ENCODE measurements at places on chromosomes 3 and 15. TPM values are rescaled to one million over a fixed set of nuclear protein-coding genes. Genes with fewer than 3 reads are reported as not detected.

GRCh38 chr3:112897791-112898190 lies 51.1 kb upstream of the CD200R1L start:
- no peak for DNase-seq
- no peak overlapping the region for H3K27ac ChIP-seq
- no peaks in the 10 kb centered on the region for H3K36me3 ChIP-seq
- no peaks in the 10 kb centered on the region for H3K27me3 ChIP-seq

- H3K27ac ChIP-seq, result no peak overlapping the region
- H3K4me1 ChIP-seq, result no peaks in the 10 kb centered on the region
These were observed 7.2 kb upstream of the STAC start for GRCh38 chr3:36373084-36373483.

DNA sequence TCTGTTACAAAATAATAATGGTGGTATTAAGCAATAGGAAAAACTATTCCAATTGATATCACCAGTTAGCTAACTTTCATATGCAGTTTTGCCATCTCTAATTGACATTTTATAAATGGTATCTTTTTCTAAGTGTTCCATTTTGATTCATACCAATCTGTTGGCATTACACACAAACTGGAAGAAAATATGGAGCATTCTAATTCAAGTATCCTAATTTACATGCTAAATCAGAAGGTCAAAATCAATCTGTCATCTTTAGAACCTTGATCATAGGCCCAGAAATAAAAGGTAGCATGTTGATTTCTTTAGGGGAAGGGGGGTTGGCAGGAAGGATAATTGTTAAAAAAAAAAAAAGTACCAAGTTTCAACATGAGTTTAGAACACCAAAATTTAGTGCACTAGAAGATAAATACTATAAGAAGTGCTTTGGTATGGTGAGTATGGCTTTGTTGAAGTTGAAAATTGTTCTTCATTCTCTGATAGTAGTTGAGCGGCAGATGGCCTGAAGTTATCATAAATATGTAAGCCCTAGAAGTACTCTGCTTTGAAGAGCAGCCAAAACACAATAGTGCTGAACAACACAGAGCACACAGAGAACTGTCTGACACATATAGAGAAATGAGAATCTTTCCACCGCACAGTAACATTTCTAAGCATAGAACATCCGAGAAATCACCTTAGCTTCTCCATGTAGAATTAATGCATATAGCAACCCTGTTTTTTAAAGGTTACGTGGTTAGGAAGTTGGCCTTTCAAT lies 130.1 kb downstream of the TAFA4 start:
- no peaks in the 10 kb centered on the region for H3K27me3 ChIP-seq
- DNase-seq, result no peak
- H3K4me1 ChIP-seq, result no peaks in the 10 kb centered on the region
- H3K27ac ChIP-seq, result no peak overlapping the region

- H3K36me3 ChIP-seq, result no peaks in the 10 kb centered on the region
- no peak for DNase-seq
- H3K27ac ChIP-seq, result no peak overlapping the region
- no peaks in the 10 kb centered on the region for H3K4me1 ChIP-seq
These were observed 32.3 kb downstream of the PAQR9 start for GRCh38 chr3:142931222-142931621.

GRCh38 chr3:20028905-20029331 lies 11.3 kb upstream of the KAT2B start:
- H3K27ac ChIP-seq, result no peak overlapping the region
- H3K4me1 ChIP-seq, result no peaks in the 10 kb centered on the region
- H3K36me3 ChIP-seq, result no peaks in the 10 kb centered on the region
- H3K4me3 ChIP-seq, result no peak overlapping the region
- H3K27me3 ChIP-seq, result no peaks in the 10 kb centered on the region
- no peak for DNase-seq

The MSL2 gene
- 110 TPM for total RNA-seq

The INSYN1 gene
- total RNA-seq, result not detected

DNA sequence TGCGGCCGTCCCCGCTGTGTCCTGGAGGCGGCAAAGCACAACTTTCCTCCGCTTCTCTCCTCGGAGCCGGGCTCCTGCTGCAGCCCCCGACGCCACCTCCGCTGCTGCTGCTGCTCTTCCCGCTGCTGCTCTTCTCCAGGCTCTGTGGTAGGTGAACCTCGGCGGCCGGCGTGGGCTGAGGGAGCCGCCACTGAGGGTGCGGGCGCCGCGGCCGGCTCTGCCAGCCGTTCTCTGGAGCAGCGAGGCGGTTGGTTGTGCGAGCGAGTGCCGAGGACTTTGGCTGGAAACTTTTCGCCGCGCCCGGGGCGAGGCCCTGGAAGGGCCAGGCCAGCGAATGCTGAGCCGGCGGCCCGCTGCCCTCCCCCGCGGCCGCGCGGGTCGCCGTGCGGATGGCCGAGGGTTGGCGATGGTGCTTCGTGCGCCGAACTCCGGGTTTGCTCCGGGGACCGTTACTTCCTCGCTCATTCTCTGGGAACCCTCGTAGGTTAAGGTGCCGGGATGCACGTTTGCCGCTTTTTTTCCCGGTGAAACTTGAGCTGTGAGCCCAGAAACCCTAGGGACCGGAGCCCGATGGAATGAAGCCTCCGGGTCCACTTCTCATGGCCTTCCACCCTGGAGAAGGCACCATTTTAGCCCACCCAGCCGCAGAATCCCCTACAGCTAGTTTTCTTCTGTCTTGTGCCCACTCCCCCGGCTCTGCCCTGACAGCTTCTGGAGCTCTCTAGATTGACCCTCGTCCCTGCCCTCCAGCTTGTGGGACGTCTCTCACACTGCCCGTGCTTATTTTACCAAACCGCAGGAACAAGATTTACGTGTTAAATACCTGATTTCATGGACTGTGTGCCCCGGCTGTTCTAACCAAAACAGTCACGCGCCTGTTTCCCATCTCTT lies 660 bp downstream of the NECTIN3 start:
- H3K36me3 ChIP-seq, result no peaks in the 10 kb centered on the region
- peaks cover 19% of the 10 kb centered on the region for H3K4me1 ChIP-seq
- peaks cover 31% of the 10 kb centered on the region for H3K27me3 ChIP-seq
- DNase-seq, result peak; percentile 53
- H3K27ac ChIP-seq, result no peak overlapping the region

GRCh38 chr15:58795825-58796224 lies 24.7 kb downstream of the MINDY2 start:
- peaks cover 2% of the 10 kb centered on the region for H3K4me1 ChIP-seq
- no peaks in the 10 kb centered on the region for H3K27me3 ChIP-seq
- no peaks in the 10 kb centered on the region for H3K36me3 ChIP-seq

DNA sequence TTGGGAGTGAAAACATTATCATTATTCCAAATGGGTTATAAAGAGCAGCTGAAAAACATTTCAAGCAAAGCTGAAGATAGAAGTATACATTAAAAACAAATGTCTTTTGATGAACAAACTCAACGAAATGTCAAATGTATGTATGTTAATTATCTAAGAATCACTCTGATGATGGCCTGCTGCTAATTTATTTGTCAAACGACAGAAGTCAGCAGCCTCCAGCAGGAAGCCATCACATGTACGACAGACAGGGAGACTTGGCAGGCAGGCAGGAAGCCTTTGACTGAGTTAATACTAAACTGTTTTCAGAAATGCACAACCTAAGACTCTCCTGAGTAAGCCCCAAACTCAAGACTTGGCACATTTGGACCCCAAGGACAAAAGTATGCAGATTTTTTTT lies 491.1 kb downstream of the ZNF385D start:
- H3K36me3 ChIP-seq, result no peaks in the 10 kb centered on the region
- no peaks in the 10 kb centered on the region for H3K27me3 ChIP-seq
- H3K4me3 ChIP-seq, result no peak overlapping the region

GRCh38 chr15:26572602-26573350 lies 200.1 kb downstream of the GABRB3 start:
- DNase-seq, result no peak
- H3K36me3 ChIP-seq, result no peaks in the 10 kb centered on the region

The SPTBN5 gene
- 4.1 TPM for total RNA-seq

- H3K27ac ChIP-seq, result no peak overlapping the region
- no peaks in the 10 kb centered on the region for H3K27me3 ChIP-seq
- peak; percentile 59 for DNase-seq
- H3K4me1 ChIP-seq, result no peaks in the 10 kb centered on the region
- H3K4me3 ChIP-seq, result no peak overlapping the region
These were observed 130.6 kb upstream of the FHIT start for GRCh38 chr3:61381745-61382392.

DNA sequence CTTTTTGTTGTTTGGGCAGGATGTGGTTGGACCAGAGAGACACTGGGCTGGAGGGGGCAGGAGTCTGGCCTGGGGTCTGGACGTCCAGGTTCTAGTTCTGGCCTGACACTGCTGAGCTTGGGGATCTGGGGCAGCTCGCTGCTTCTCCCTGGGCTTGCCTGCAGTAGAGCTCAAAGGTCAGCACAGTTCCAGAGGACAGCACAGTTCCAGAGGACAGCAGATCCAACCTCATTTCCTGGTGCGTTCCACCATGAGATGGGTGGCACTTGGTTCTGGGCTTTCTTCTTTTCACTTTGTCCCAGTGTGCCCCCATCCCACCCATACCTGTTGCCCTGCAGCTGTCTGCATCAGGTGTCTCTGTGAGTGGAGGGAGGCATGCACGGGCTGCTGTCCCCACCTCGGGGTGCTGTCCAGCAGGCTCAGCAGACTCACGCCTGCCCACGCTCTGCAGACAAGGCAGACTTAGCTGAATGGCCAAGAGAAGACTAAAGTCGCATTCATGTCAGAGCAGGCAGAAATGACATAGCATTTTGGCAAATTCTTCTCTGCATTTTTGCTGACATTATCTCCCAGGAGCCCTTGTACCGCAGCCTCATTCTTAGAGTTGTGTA lies 16.7 kb downstream of the CACNA2D3 start:
- no peaks in the 10 kb centered on the region for H3K27me3 ChIP-seq
- no peak overlapping the region for H3K4me3 ChIP-seq
- no peak overlapping the region for H3K27ac ChIP-seq
- H3K36me3 ChIP-seq, result no peaks in the 10 kb centered on the region
- no peak for DNase-seq
- no peaks in the 10 kb centered on the region for H3K4me1 ChIP-seq

- peaks cover 2% of the 10 kb centered on the region for H3K27me3 ChIP-seq
- H3K4me3 ChIP-seq, result no peak overlapping the region
- DNase-seq, result no peak
- no peak overlapping the region for H3K27ac ChIP-seq
- no peaks in the 10 kb centered on the region for H3K4me1 ChIP-seq
- H3K36me3 ChIP-seq, result no peaks in the 10 kb centered on the region
These were observed 13.5 kb downstream of the AHSG start for GRCh38 chr3:186626254-186626847.

The SLC12A8 gene
- 0.25 TPM for total RNA-seq

DNA sequence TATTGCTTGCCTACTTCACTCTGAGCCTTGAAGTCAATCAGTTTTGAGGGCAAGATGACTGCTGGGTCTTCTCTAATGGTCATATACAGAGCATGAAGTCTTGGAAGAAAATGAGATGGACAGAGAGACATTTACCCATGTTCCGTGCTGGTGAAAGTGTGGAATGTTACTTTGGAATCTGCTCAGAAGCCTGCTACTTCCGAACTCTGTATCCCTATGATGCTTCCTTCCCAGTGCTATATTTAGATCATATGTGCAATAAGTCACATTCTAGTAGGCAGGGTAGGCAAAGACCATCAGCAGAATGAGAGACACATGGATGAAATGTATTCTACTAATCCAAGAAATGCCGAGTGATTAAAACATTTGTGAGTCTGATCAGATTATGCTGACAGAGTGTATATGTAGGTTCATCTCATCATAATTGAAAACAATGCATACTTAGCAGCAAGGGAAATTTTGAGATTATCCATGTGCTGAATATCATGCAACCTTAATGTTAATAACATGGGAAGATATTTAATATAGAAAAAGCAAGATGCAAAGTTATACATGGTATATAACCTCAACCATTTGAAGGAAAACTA lies 60.5 kb downstream of the RAB7A start:
- DNase-seq, result no peak
- no peaks in the 10 kb centered on the region for H3K27me3 ChIP-seq
- no peaks in the 10 kb centered on the region for H3K36me3 ChIP-seq
- H3K4me1 ChIP-seq, result peaks cover 37% of the 10 kb centered on the region
- no peak overlapping the region for H3K27ac ChIP-seq

DNA sequence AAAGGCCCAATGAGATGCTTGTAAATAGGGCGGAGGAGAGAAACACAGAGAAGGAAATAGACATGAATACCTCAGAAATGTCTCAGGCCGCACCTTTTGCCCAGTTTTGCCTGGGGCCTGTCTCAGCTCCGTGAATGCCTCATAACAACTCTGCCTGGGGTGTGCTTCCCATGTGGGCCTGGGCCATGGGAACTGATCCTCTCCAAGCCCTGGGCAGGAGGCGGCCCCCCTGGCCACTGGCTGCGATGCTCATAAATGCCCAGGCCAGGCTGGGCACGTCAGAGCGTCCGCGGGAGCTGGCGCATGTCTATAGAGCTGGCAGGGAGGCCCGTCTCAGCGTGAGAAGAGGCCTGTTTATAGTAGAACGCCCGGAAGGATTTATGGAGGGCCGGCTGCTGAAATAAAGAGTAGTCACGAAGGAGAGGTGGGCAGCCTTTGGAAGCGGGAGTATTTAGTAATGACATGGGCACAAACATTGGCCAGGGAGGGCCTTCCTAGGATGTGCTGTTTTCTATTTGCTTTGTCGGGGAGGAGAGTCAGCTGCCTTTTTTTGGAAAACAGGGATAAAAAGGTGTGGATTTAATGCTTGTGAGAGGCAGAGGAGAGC lies 85.9 kb upstream of the IGF1R start:
- no peaks in the 10 kb centered on the region for H3K4me1 ChIP-seq
- H3K27me3 ChIP-seq, result no peaks in the 10 kb centered on the region
- DNase-seq, result no peak
- no peak overlapping the region for H3K27ac ChIP-seq

DNA sequence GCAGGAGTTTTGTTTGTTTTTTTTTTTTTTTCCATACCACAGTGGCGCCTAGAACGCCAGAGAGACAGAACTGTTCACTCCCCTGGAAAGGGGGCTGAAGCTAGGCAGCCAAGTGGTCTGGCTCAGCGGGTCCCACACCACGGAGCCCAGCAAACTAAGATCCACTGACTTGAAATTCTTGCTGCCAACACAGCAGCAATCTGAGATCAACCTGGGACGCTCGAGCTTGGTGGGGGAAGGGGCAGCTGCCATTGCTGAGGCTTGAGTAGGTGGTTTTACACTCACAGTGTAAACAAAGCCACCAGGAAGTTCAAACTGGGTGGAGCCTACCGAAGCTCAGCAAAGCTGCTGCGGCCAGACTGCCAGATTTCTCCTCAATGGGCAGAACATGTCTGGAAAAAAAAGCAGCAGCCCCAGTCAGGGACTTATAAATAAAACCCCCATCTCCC lies 29.8 kb downstream of the SPICE1 start:
- H3K36me3 ChIP-seq, result no peaks in the 10 kb centered on the region
- no peaks in the 10 kb centered on the region for H3K27me3 ChIP-seq
- peak; percentile 69 for DNase-seq

The MORC1 gene
- total RNA-seq, result not detected

The CISH gene
- total RNA-seq, result 2.4 TPM

DNA sequence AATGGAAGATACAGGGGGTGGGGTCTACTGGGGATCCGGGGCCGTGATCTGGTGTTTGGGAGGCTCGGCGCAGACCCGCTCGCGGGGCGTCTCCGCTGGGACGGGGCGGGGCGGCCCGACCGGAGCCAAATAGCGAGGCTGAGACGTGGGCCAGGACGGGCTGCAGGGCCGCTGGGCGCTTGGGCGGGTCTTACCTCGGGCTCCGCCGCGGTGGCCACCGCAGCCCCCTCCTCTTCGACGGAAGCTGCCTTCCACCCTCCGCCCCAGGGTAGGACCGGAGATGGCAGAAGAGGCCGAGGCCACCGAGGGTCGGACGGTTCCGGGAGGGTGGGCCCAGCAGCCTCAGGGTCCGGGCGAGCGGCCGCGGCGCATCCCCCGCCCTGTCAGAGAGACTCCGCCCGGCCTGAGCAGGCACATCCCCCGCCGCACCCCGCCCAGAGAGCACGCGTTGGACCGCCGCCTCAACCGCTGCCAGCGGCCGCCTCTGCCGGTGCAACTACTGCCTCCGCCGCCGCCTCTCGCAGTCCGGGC lies 399 bp downstream of the MYO9A start:
- peak; percentile 74 for DNase-seq
- H3K27ac ChIP-seq, result peak overlapping the region; percentile 72
- H3K36me3 ChIP-seq, result no peaks in the 10 kb centered on the region
- peak overlapping the region; percentile 80 for H3K4me3 ChIP-seq

Data from natural killer cell (primary cell).